ENCODE measurements at places on chromosomes 1 and 21. TPM values are rescaled to one million over a fixed set of nuclear protein-coding genes. Genes with fewer than 3 reads are reported as not detected.

DNA sequence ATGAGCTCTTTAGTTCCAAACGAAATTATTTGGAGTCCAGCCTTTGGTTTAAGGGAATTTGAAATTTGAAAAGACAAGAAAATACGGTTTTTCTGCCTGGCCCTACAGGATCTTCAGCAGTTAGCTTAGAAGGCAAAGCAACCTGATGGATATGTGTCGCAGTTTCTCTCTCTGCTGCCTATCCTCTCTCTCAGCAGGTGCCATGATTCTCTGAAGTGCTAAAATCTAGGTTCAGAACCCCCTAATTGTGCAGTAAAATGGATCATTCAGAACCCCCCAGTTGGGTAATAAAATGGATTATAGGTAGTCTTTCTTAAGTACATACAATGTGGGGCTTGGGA is 446 bp upstream of the DEPDC1 start:
- H3K27ac ChIP-seq, result peak overlapping the region; percentile 89
- H3K36me3 ChIP-seq, result peaks cover 5% of the 10 kb centered on the region
- peaks cover 38% of the 10 kb centered on the region for H3K4me1 ChIP-seq
- H3K4me3 ChIP-seq, result peak overlapping the region; percentile 98
- H3K27me3 ChIP-seq, result peaks cover 5% of the 10 kb centered on the region
- no peak for DNase-seq

Gene ALDH4A1
- 20.6 TPM for total RNA-seq

Gene CTSS
- 0.50 TPM for total RNA-seq

- H3K4me3 ChIP-seq, result no peak overlapping the region
- no peak for DNase-seq
- H3K36me3 ChIP-seq, result no peaks in the 10 kb centered on the region
- H3K4me1 ChIP-seq, result no peaks in the 10 kb centered on the region
- peaks cover 5% of the 10 kb centered on the region for H3K27me3 ChIP-seq
- H3K27ac ChIP-seq, result no peak overlapping the region
These were observed 122.6 kb downstream of the FCRL5 start for GRCh38 chr1:157429601-157430240.

DNA sequence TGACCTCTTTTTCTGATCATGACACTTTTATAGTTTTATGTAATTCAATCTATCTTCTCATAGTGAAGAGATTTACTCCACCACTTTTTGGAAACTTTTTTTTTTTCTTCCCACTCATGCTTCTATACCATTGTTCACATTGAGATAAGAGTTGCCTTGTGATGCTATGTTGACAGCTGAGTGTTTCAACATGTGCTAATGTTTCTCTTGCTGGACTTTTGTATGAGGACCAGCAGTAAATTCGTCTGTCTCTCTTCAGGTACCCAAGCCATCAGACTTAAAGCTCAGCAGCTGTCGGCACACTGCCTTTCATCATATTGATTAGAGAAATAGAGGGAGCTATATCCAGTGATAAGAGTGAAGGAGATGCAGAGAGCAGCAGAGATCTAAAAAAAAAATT is 227.0 kb downstream of the GRIK1 start:
- DNase-seq, result no peak
- H3K27ac ChIP-seq, result no peak overlapping the region
- H3K27me3 ChIP-seq, result no peaks in the 10 kb centered on the region
- no peaks in the 10 kb centered on the region for H3K36me3 ChIP-seq

DNA sequence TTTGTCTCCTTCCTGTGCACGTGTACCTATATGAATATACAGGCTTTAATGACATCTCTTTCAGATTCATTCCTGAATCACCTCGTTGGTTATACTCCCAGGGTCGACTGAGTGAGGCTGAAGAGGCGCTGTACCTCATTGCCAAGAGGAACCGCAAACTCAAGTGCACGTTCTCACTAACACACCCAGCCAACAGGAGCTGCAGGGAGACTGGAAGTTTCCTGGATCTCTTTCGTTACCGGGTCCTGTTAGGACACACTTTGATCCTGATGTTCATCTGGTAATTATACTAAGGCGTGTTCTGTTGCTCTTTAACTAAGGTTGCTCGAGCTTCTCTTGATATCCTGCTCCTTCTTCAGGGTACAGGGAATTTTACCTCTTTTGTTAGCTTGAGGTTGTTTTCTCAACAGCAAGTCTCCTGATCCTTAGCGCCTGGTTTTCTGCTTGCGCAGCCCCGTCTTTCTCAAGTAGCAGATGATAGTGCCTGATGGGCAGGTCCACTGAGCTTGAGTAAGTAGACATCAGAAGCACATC is 55.1 kb downstream of the SLC22A15 start:
- H3K4me3 ChIP-seq, result no peak overlapping the region
- 0 out of 2 replicates have a peak, but pooled peaks cover 4% of the 10 kb centered on the region for H3K36me3 ChIP-seq
- H3K4me1 ChIP-seq, result no peaks in the 10 kb centered on the region
- DNase-seq, result no peak
- no peaks in the 10 kb centered on the region for H3K27me3 ChIP-seq
- no peak overlapping the region for H3K27ac ChIP-seq

DNA sequence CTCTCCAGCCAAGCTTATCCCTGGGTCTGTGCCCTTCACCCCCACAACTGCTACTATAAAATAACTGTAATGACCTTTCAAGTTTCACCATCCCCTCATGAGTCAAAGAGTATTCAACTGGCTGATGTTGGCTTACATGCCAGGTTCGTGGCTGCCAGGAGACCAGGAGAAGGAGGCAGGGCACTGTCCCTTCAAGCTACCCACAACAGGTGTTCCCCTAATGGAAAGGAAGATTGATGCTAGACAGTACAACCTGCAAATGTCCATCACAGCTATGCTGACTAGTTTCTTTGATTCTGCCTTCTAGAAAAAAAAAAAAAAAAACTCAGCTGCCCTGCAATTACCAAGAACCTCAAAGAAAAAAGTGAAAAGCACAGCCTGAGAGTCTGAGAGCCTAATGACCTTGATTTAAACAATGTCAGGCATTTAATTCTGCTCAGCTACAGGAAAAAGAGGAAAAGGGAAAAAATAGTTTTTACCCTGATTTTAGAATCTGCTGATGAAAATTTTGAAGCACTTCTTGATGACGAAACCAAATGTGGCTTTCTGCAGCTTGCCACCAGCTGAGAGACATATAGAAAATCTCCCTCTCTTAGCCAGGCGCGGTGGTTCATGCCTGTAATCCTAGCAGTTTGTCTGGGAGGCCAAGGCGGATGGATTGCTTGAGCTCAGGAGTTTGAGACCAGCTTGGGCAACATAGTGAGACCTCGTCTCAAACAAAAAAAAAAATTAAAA is 82.7 kb upstream of the ROR1 start:
- H3K4me1 ChIP-seq, result peaks cover 43% of the 10 kb centered on the region
- no peak for DNase-seq
- peaks cover 5% of the 10 kb centered on the region for H3K36me3 ChIP-seq
- H3K4me3 ChIP-seq, result no peak overlapping the region
- no peak overlapping the region for H3K27ac ChIP-seq
- H3K27me3 ChIP-seq, result peaks cover 1% of the 10 kb centered on the region

DNA sequence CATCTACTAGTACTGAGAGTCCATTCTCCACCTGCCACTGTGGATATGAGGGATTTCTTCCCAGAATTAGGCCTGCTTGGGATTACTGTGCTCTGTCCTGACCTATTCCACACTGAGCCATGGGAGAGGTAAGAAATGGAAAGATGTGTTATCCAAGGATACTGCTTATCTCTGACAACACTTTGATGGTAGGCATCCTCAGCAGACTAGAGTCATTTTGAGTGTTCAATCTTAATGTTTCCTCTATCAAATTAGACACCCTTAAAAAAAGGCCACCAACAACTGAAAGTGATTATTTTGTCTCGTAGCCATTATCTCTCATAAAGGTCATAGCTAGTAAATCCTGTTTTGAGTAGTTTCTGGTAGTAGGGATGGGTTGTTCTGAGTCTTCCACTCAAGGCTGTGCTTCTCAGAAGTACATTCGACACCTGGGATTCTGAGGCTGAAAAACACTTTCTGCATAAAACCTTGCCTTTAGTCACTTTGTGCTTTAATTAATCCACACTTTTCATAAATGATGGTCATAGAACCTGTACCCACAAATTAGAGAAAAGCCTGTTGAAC is 8.8 kb downstream of the ATPAF1 start:
- peaks cover 16% of the 10 kb centered on the region for H3K36me3 ChIP-seq
- no peak for DNase-seq
- no peak overlapping the region for H3K4me3 ChIP-seq
- no peak overlapping the region for H3K27ac ChIP-seq

GRCh38 chr1:33331444-33332356 is 10.8 kb upstream of the A3GALT2 start:
- H3K36me3 ChIP-seq, result peaks cover 51% of the 10 kb centered on the region
- H3K27me3 ChIP-seq, result no peaks in the 10 kb centered on the region
- no peak overlapping the region for H3K4me3 ChIP-seq
- peak overlapping the region; percentile 82 for H3K27ac ChIP-seq

Gene NTRK1
- total RNA-seq, result not detected

Gene CFAP107
- total RNA-seq, result not detected

GRCh38 chr1:33388805-33389771 is 41.8 kb downstream of the PHC2 start:
- H3K4me3 ChIP-seq, result peak overlapping the region; percentile 79
- peaks cover 92% of the 10 kb centered on the region for H3K4me1 ChIP-seq
- peaks cover 4% of the 10 kb centered on the region for H3K27me3 ChIP-seq
- peak overlapping the region; percentile 93 for H3K27ac ChIP-seq
- DNase-seq, result peak; percentile 78

- peaks cover 2% of the 10 kb centered on the region for H3K27me3 ChIP-seq
- no peak overlapping the region for H3K4me3 ChIP-seq
- no peaks in the 10 kb centered on the region for H3K4me1 ChIP-seq
- peaks cover 6% of the 10 kb centered on the region for H3K36me3 ChIP-seq
These were observed 228.5 kb upstream of the C1orf174 start for GRCh38 chr1:4128616-4129015.

GRCh38 chr1:150487763-150488115 is 520 bp downstream of the TARS2 start:
- peak overlapping the region; percentile 92 for H3K4me3 ChIP-seq
- H3K4me1 ChIP-seq, result peaks cover 39% of the 10 kb centered on the region
- H3K27me3 ChIP-seq, result peaks cover 1% of the 10 kb centered on the region
- peak overlapping the region; percentile 92 for H3K27ac ChIP-seq
- peaks cover 6% of the 10 kb centered on the region for H3K36me3 ChIP-seq

- no peak overlapping the region for H3K4me3 ChIP-seq
- no peaks in the 10 kb centered on the region for H3K36me3 ChIP-seq
- DNase-seq, result no peak
- no peaks in the 10 kb centered on the region for H3K4me1 ChIP-seq
These were observed 5.3 kb upstream of the SLC37A1 start for GRCh38 chr21:42508371-42508770.

DNA sequence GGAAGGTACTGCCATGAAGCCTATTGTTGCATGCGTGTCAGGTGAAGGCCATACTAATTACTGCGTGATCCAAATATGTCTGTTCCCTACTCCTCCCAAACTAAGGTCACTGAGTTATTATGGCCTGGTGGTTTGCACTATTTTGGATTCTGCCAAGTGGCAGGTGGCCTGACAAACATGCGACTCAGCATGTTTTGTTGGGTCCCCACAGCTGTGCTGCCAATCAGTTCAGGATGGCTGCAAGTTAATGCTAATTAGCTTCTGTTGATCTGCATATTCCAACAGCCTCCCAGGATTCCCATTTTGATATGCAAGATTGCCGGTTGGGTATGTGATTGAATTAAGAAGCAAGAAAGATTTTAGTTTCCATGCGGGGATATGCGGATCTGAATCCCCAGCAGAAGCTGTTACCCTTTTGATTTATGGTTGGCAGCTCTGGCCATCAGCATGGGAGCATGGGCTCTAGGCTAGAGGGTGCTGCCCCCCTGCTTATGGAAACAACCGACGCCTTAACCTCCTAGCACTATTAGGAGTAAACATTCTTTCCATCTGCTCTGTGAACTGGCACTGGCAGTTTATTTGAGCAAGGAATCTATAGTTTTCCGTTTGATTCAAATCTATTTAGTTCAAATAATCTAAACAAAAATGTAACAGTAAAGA is 429.8 kb upstream of the C1orf87 start:
- no peak for DNase-seq
- H3K27me3 ChIP-seq, result peaks cover 1% of the 10 kb centered on the region
- H3K4me1 ChIP-seq, result no peaks in the 10 kb centered on the region
- H3K4me3 ChIP-seq, result no peak overlapping the region

Gene GJA8
- not detected for total RNA-seq

Gene LAPTM5
- 0.81 TPM for total RNA-seq

- H3K4me3 ChIP-seq, result no peak overlapping the region
- H3K36me3 ChIP-seq, result no peaks in the 10 kb centered on the region
- peaks cover 59% of the 10 kb centered on the region for H3K4me1 ChIP-seq
- peaks cover 3% of the 10 kb centered on the region for H3K27me3 ChIP-seq
- DNase-seq, result no peak
- no peak overlapping the region for H3K27ac ChIP-seq
These were observed 146.3 kb upstream of the DUSP10 start for GRCh38 chr1:221888218-221888617.

DNA sequence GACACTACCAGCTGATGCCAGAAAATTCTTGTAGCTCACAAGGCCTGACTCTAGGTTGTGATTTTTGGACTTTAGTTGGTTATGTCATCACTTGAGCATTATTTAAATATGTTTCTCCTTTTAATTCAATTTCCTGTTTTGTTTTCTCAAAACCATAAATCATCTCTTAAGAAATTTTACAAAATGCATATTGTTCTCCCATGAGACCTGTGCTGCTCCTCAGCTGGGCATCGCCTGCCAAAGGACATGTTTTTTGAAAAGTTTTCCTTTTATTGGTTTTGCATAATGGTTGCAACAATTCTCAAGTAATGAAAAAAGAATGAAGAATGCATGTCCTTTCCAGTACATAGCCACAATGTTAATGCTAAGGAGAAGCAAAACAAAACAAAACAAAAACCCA is 204.7 kb upstream of the LYPLAL1 start:
- no peak overlapping the region for H3K4me3 ChIP-seq
- no peaks in the 10 kb centered on the region for H3K36me3 ChIP-seq
- H3K27ac ChIP-seq, result no peak overlapping the region
- H3K4me1 ChIP-seq, result no peaks in the 10 kb centered on the region
- no peak for DNase-seq

Gene TNFRSF4
- total RNA-seq, result 0.17 TPM

DNA sequence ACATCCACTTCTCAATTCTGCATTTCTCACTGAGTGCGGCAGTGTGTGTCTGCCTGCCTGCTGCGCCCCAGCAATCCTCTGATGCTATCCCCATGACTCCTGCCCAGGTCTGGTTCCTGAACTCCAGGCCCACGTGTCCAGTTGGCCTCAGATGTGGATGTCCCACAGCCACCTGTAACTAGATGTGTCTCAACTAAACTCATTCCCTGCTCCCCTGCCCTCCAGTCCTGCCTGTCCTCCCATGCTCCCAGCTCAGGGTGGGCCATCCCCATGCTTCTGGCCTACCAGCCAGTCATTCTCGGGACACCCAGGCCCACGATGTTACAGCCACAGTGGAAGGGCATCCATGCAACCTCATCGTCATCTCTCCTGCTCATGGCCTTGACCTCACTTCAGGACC is 76.8 kb downstream of the STUM start:
- no peak overlapping the region for H3K27ac ChIP-seq
- H3K4me3 ChIP-seq, result no peak overlapping the region
- peaks cover 3% of the 10 kb centered on the region for H3K27me3 ChIP-seq
- H3K36me3 ChIP-seq, result no peaks in the 10 kb centered on the region
- no peak for DNase-seq
- peaks cover 27% of the 10 kb centered on the region for H3K4me1 ChIP-seq

Gene UBASH3A
- total RNA-seq, result not detected

Gene CELA3B
- total RNA-seq, result not detected

Gene OPRD1
- not detected for total RNA-seq

Gene FRRS1
- 0.66 TPM for total RNA-seq

- no peaks in the 10 kb centered on the region for H3K27me3 ChIP-seq
- H3K4me1 ChIP-seq, result no peaks in the 10 kb centered on the region
- no peak overlapping the region for H3K27ac ChIP-seq
- no peaks in the 10 kb centered on the region for H3K36me3 ChIP-seq
- DNase-seq, result no peak
- H3K4me3 ChIP-seq, result no peak overlapping the region
These were observed 67.6 kb upstream of the HMCN1 start for GRCh38 chr1:185666582-185666981.

Gene CELA3A
- not detected for total RNA-seq

Measured in HFFc6 (cell line).